ENCODE measurements at places on chromosomes 5 and 9.

GRCh38 chr5:140246378-140247122, 56.4 kb downstream of the PFDN1 start:
- DNase-seq, result peak; percentile 16

DNA sequence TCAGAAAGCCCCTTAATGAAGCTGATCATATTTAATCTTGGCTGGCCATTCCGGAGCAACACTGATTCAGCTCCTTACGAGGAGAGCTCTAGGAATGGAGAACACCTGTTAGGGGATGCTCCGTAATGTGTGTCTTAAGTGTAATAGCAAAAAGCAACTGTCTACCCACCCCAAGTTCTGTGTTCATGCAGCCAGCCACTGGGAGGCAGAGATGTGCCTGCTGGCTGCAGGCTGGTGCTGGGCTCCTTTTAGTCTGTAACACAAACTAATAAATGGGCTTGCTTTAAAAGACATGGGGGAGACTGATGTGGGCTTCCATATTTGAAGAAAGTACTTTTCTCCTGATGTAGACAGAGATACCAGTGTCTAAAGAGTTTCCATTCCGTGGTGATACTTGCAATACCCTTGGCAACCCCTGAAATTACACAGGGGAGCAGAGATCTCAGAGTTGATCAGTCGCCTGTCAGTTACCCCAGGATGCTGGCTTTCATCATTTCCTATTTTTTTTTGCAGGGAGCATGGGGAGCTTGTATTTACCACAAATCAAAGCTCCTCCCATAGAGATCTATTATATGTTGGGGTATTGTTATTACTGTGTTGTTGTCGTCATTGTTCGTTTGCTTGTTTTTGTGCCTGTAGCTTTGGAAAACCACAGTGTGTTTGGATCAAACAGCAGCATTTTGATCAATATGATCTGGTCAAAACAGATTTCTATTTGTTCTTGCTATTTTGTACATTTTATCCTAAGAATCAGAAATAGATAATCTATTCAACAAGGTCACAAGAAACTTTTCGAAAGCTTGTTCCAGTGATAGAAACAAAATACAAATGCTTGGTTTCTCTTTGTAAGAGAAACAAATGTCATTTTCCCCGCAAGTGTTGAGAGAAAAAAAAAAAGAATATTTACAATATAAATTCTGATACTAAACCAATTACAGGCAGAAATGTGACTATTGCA, 65.8 kb downstream of the MTX3 start:
- DNase-seq, result no peak

GRCh38 chr9:36487482-36488388, 85.0 kb upstream of the MELK start:
- DNase-seq, result peak; percentile 93

GRCh38 chr9:136621734-136622093, 41.0 kb upstream of the EGFL7 start:
- no peak for DNase-seq

- DNase-seq, result no peak
Measured at GRCh38 chr9:125807079-125807478, 59.9 kb downstream of the PBX3 start.
